ENCODE measurements at places on chromosomes 4 and X. TPM values are rescaled to one million over a fixed set of nuclear protein-coding genes. Genes with fewer than 3 reads are reported as not detected.

- no peak overlapping the region for H3K27ac ChIP-seq
- DNase-seq: no peak
- H3K4me3 ChIP-seq: no peak overlapping the region
- H3K36me3 ChIP-seq: no peaks in the 10 kb centered on the region
Observed at GRCh38 chr4:91764085-91764484, 539.7 kb upstream of the GRID2 start.

GRCh38 chrX:40402831-40403533 is 177.8 kb upstream of the ATP6AP2 start:
- H3K27ac ChIP-seq: no peak overlapping the region
- H3K36me3 ChIP-seq: no peaks in the 10 kb centered on the region
- H3K27me3 ChIP-seq: no peaks in the 10 kb centered on the region

DNA sequence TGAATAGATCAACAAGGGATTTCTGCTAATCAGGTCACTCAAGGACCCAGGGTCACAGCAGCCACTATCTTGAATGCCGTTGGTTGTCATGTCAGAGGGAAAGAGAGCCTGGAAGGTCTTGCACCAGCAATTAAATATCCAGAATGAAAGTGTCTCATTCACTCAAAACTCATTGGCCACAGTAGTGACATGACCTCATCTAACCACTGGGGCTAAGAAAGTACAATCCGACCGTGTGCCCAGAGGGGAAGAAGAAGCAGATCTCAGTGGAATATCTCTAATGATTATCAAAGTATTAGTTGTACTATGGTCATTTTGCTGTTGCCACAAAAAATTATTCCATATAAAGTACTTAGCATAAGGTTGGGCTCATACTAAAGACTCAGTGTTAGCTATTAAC is 210.0 kb downstream of the QDPR start:
- H3K36me3 ChIP-seq: no peaks in the 10 kb centered on the region
- H3K27ac ChIP-seq: no peak overlapping the region
- H3K27me3 ChIP-seq: peaks cover 13% of the 10 kb centered on the region
- DNase-seq: no peak

GRCh38 chrX:8607326-8607725 is 124.6 kb downstream of the ANOS1 start:
- no peak overlapping the region for H3K27ac ChIP-seq
- H3K36me3 ChIP-seq: no peaks in the 10 kb centered on the region

MAGEA2B gene
- total RNA-seq: not detected

SSX3 gene
- total RNA-seq: not detected

GRCh38 chrX:141341341-141341740 is 99.0 kb upstream of the SPANXC start:
- no peak for DNase-seq
- no peak overlapping the region for H3K4me3 ChIP-seq
- H3K27me3 ChIP-seq: no peaks in the 10 kb centered on the region
- H3K4me1 ChIP-seq: no peaks in the 10 kb centered on the region
- H3K36me3 ChIP-seq: no peaks in the 10 kb centered on the region

GRCh38 chrX:109485470-109486340 is 3.8 kb upstream of the GUCY2F start:
- DNase-seq: peak; percentile 74
- no peak overlapping the region for H3K4me3 ChIP-seq
- H3K4me1 ChIP-seq: no peaks in the 10 kb centered on the region
- no peak overlapping the region for H3K27ac ChIP-seq

- peak; percentile 39 for DNase-seq
- H3K27ac ChIP-seq: no peak overlapping the region
- H3K4me3 ChIP-seq: no peak overlapping the region
- peaks cover 17% of the 10 kb centered on the region for H3K27me3 ChIP-seq
- no peaks in the 10 kb centered on the region for H3K4me1 ChIP-seq
- H3K36me3 ChIP-seq: no peaks in the 10 kb centered on the region
Observed at GRCh38 chr4:1793496-1793840, 375 bp downstream of the FGFR3 start.

- peaks cover 18% of the 10 kb centered on the region for H3K4me1 ChIP-seq
- H3K27me3 ChIP-seq: no peaks in the 10 kb centered on the region
- H3K36me3 ChIP-seq: no peaks in the 10 kb centered on the region
- H3K4me3 ChIP-seq: no peak overlapping the region
- DNase-seq: peak; percentile 92
Observed at GRCh38 chrX:1581132-1581531, 10.3 kb upstream of the AKAP17A start.

LUZP4 gene
- total RNA-seq: not detected

- DNase-seq: no peak
- H3K27me3 ChIP-seq: no peaks in the 10 kb centered on the region
- no peak overlapping the region for H3K4me3 ChIP-seq
- no peak overlapping the region for H3K27ac ChIP-seq
Observed at GRCh38 chrX:68751372-68751771, 77.4 kb upstream of the EFNB1 start.

DNA sequence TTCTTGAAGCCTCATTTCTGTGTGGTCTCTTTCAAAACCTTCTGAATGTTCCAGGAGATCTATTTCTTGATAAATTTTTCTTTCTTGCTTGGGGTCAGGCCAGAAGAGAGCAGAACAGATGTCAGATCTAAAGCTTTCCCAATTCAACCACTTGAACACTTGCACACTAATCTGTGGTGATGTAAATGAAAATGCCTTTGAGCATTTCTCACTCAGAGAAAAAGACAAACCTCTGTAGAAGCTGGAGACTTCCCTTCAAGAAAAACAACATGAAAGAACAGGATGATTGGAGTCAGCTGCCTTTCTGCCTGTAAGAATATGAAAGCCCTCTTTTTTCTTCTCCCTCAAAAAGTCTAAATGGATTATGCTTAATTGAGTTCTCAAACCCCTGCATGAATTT is 11.2 kb downstream of the IGFBP7 start:
- H3K27me3 ChIP-seq: peaks cover 2% of the 10 kb centered on the region
- H3K36me3 ChIP-seq: no peaks in the 10 kb centered on the region
- no peak overlapping the region for H3K27ac ChIP-seq

DNA sequence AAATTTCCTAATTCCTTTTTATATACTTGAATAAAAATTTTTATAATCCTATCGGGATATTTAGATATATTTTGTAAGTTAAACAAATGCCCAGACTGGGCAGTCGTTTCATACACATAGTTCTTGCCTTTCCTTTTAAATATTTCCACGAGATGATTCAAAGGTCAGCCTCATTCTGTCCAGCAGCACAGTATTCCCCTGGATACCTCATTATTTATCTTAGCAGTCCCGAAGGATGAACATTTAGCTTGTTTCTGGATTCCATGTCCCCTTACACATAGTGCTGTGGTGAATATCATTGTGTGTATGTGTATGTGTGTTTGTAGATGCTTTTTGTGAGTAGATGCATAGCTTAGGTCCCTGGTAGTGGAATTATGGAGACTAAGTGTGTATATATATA is 38.3 kb downstream of the RAPGEF2 start:
- peaks cover 26% of the 10 kb centered on the region for H3K4me1 ChIP-seq
- H3K4me3 ChIP-seq: no peak overlapping the region
- no peak for DNase-seq

DNA sequence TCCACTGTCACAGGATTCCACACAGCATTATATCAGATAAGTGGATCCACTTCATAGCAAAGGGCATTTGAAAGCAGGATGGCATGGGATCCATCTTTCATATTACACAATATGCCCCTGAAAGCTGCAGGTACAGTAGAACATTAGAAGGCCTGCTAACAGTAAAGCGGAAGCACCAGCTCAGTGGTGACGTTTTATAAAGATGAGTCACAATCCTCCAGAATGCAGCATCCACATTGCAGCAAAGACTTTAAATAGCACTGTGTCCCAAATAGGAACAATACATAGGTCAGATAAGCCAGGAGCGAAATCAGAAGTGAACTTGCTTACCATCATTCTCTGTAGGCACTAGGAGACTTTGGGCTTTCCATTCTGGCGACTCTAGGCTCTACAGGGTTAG is 609.5 kb upstream of the FAT1 start:
- H3K27ac ChIP-seq: no peak overlapping the region
- no peaks in the 10 kb centered on the region for H3K4me1 ChIP-seq
- no peak for DNase-seq
- H3K4me3 ChIP-seq: no peak overlapping the region

GRCh38 chrX:22629105-22629725 is 356.5 kb downstream of the CBLL2 start:
- no peaks in the 10 kb centered on the region for H3K4me1 ChIP-seq
- H3K36me3 ChIP-seq: no peaks in the 10 kb centered on the region
- no peak for DNase-seq
- H3K27ac ChIP-seq: no peak overlapping the region

DNA sequence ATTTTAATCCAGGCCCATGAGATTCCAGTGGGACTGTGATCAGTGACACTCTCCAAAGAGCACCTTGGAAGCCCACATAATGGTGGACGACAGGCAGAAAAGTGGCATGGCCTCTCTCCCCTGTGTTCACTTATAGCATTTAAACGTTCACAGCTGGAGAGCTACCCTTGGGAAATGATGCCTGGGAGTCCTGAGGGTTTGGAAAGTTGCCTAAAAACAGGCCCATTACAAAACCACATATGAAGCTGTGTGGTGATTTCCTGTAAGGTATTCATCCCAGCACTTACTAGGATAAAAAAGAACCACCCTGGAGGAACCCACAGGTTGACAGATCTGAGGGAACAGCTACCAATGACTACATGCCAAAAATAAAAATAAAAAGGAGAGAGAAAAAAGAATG is 193.2 kb downstream of the RASL11B start:
- no peak for DNase-seq
- no peak overlapping the region for H3K4me3 ChIP-seq
- H3K27me3 ChIP-seq: no peaks in the 10 kb centered on the region
- H3K36me3 ChIP-seq: peaks cover 9% of the 10 kb centered on the region
- H3K27ac ChIP-seq: no peak overlapping the region

MSANTD1 gene
- 0.55 TPM for total RNA-seq

DNA sequence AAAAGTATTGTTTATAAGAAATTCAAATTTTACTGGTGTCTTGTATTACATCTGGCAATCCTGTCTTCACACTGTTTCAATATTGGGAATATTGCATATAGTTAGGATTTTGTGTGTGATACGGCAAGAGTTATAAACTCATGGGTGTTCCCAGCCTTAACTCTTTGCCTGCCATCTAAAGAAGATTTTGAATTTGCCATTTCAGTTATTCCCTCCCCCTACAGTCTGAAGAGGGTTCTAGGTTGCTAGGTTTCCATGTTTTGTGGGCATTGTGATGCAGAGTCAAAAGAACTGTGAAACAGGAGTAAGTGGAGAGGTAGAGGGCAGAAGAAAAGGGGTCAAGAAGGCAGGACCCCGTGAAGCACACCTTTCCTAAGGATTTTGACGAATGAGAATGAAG is at the start of gene CPXCR1:
Gene CPXCR1, plus strand, starts transcription at position 301 of the 400 bp plus-strand sequence. CDS start 6,190 bp downstream, outside the sequence.
- no peaks in the 10 kb centered on the region for H3K4me1 ChIP-seq
- H3K27me3 ChIP-seq: no peaks in the 10 kb centered on the region
- H3K36me3 ChIP-seq: peaks cover 2% of the 10 kb centered on the region

DNA sequence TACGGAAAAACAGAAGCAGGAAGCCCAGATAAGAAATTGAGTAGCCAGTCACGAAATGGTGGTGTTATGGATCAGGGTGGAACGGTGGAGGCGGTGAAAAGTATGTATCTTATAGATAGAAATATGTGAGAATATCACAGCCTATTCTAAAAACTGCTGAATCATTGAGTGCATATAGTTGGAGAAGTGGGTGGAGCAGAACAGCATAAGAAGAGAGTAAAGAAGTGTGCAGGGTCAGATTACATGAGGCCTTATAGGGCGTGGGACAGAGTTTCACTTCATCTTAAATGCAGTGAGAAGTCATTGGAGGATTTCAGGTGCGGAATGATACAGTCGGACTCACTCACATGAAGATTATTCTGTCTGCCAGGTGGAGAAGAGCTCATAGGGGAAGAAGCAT is 293.1 kb downstream of the TRIML1 start:
- DNase-seq: no peak
- H3K36me3 ChIP-seq: no peaks in the 10 kb centered on the region
- no peaks in the 10 kb centered on the region for H3K4me1 ChIP-seq

DNA sequence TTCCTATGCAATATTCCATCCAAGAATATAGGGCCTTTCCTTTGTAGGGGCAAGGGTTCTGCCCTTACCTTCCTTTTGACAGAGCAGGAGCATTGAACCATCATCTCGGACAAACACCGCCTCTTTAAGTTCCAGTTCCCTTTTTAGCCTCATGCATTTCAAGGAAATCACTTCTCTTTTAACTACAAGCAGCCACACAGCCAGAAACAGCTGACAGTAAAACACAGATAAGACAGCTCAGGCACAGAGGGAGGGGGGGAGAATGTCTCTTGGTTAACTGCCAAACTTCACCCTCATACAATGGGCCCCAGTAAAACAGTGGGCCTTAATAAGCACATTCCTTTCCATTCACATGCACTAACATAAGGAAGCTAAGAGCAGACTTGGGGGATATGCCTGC is 648.3 kb downstream of the GABRG1 start:
- H3K4me1 ChIP-seq: no peaks in the 10 kb centered on the region
- no peaks in the 10 kb centered on the region for H3K36me3 ChIP-seq
- no peak overlapping the region for H3K4me3 ChIP-seq
- no peak overlapping the region for H3K27ac ChIP-seq
- no peaks in the 10 kb centered on the region for H3K27me3 ChIP-seq
- DNase-seq: no peak

SHOX gene
- total RNA-seq: not detected

- DNase-seq: no peak
- H3K36me3 ChIP-seq: peaks cover 2% of the 10 kb centered on the region
- H3K4me3 ChIP-seq: no peak overlapping the region
Observed at GRCh38 chrX:153704021-153704526, 16.3 kb downstream of the SLC6A8 start.

DNA sequence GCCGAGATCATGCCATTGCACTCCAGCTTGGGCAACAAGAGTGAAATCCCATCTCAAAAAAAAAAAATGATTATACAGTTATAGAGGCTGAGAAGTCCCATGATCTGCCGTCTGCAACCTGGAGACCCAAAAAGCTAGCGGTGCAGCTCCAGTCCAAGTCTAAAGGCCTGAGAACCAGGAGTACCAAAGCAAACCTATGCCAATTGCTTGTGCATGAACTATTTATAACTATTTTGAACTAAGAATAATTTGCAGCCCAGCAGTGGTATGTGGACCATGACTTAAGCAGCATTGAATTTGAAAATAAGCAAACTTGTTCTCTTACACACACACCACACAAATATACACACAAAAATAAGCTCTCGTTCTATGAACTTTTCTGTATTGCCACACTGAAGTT is 51.8 kb downstream of the TASL start:
- no peaks in the 10 kb centered on the region for H3K36me3 ChIP-seq
- no peak for DNase-seq
- no peak overlapping the region for H3K27ac ChIP-seq
- no peaks in the 10 kb centered on the region for H3K27me3 ChIP-seq
- no peak overlapping the region for H3K4me3 ChIP-seq
- no peaks in the 10 kb centered on the region for H3K4me1 ChIP-seq

MAGEA4 gene
- not detected for total RNA-seq

SLC2A9 gene
- 0.86 TPM for total RNA-seq

TRPC3 gene
- total RNA-seq: 2.5 TPM

DNA sequence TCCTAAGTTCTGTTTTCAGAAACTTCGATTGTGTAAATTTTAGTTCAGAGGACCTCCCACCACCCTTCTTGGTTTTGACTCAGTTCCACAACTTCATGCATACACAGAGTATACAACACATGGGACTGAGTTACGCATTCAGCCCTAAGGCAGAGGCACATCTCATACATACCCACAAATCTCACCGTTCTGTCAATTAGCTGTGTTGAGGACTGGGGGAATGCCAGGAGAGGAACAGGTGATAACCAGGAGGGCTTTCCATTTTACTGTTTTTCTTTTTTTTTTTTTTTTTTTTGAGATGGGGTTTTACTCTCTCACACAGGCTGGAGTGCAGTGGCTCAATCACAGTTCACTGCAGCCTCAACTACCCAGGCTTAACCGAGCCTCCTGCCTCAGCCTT is 150.2 kb downstream of the TSPAN5 start:
- H3K4me1 ChIP-seq: peaks cover 42% of the 10 kb centered on the region
- peaks cover 4% of the 10 kb centered on the region for H3K36me3 ChIP-seq
- H3K4me3 ChIP-seq: no peak overlapping the region
- DNase-seq: peak; percentile 18
- no peak overlapping the region for H3K27ac ChIP-seq
